ENCODE measurements at places on chromosomes 7 and 10.

DNA sequence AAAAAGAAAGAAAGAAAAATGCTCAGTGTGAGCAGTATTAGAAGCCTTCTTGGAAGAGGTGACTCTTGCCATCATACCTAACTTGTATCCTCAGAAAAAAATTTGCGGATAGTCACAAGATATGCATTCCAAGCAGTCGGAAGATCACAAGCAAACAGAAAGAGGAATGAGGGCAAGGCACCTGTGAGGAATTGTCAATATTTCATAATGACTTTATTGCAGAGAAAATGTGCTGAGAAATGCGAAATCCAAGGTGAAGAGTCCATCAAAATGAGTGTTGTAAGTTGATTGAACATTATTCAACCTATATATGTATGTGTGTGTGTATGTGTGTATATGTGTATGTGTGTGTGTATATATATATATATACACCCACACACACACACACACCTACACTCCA lies 1624.7 kb upstream of the LRRTM3 start:
- no peak for DNase-seq

DNA sequence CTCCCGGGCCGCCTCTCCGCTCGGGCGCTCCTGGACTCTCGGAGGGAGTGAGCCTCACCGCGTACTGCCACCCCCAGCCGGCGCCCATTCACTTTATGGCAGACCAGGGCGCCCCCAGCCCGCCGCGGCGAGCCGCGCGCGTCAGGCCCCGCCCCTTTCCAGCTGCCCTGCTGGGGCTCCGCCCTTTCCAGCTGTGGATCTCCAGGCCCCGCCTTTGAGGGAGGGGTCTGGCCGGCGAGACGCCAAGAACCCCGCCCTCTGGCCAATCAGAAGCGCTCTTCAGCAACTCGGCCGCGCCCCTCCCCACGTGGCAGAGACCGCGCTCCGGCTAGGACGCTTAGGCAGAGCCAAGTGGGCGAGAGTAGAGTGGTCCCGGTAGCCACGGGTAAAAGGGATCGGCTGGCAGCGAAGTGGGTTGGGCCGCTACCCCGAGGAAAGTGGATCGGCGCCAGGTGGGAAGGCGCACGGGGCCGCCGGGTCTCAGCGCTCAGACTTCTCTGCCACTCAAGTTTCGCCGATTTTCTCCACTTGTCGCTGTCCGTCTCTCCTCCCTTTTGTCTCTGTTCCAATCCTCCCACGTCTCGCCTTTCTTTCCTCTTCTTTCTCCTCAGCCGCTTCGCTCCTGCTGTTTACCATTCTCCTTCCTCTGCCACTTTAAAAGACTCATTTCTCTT lies at the start of gene PITX3:
Gene PITX3 (minus strand): TSS at position 69 of the 674 bp plus-strand sequence. CDS start 9,432 bp downstream, outside the sequence.
- DNase-seq, result peak; percentile 89

DNA sequence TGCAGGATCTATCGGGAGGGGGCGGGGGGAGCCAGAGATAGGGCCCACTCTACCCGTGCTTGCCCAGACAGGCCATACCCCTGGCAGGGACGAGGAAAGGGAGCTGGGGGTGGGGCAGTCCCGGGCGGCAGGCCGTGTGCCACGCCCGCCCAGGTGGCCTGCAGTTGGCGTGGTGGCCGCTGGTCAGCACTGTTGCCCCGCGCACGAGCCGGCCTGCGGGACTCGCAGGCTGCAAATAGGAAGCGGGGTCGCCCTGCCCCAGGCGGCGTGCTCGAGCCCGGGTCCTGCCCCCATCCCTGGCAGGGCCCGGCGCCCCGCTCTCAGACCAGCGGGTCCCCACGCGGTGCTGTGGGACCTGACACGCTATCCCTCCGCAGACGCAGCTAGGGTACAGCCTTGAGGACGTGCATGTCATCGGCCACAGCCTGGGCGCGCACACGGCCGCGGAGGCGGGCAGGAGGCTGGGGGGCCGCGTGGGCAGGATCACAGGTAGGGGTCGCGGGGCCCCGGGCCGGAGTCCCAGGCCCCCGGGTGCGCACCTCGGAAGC lies 6.7 kb downstream of the PNLIPRP2 start:
- DNase-seq, result no peak

DNA sequence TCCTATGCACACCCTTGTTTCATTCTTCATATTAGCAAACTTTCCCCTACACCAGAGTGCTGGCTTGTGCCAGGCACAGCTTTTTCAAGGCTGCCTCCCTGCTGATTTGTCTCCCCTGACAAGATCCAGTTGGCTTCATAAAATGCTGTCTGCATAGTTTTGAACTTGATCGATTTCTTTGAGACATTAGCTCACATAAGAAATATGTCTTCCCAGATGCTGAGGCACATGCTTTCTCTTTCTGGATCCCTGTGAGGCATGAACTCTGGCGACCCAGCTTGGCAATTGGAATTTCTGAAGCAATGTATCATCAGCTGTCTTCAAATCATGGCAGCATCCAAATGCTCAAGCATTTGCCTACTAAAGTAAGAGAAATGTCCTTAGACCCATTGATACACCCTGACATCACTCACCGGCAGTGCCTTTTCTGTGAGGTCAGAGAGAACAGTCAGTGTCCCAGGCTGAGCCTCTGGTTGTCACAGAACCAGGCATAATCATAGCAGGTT lies 616.4 kb upstream of the GHITM start:
- DNase-seq, result no peak

- DNase-seq, result no peak
Measured at GRCh38 chr10:54133203-54133602, 667.8 kb downstream of the PCDH15 start.

GRCh38 chr10:72291019-72291532 lies 17.4 kb downstream of the DDIT4 start:
- no peak for DNase-seq

DNA sequence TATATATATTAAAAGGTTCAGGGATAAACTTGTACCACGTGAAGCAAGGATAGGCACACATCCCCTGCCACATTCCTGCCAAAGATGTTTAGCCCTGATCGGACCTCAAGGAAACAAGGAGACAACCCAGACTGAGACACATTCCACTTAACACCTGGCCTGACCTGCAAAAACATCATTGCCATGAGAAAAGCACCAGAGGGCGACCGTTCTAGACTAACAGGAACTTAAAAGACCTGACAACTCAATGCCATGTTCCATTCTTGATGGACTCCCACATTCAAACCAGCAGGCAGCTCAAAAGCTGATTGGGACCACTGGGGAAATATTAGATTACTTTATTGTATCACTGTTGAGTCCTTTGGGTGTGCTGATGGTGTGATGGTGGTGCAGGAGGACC lies 8.1 kb upstream of the PDGFA start:
- DNase-seq, result no peak

- no peak for DNase-seq
Measured at GRCh38 chr7:20797462-20798080, 10.9 kb upstream of the SP8 start.

Measured in fibroblast of mammary gland (primary cell).